Activated T-helper 17 cell treated with anti-CD3 and anti-CD28 coated beads, Interleukin-2, amount 50 U/mL, for 72 hours (primary cell): ENCODE measurements at places on chromosomes 13 and 19. TPM values are rescaled to one million over a fixed set of nuclear protein-coding genes. Genes with fewer than 3 reads are reported as not detected.

Gene DCLK1
- total RNA-seq: not detected

Gene ZNF665
- total RNA-seq: 1.4 TPM

Gene KLK3
- not detected for total RNA-seq

Gene PRR12
- total RNA-seq: 27.8 TPM

Gene GAMT
- total RNA-seq: 4.9 TPM

Gene ZNF260
- 3.5 TPM for total RNA-seq

Gene ZNF540
- total RNA-seq: 2.1 TPM

Gene VSTM1
- not detected for total RNA-seq

Gene C19orf33
- 0.87 TPM for total RNA-seq

Gene GPR183
- total RNA-seq: 95.1 TPM

Gene NUFIP1
- 8.4 TPM for total RNA-seq

Gene ICAM5
- 0.71 TPM for total RNA-seq

Gene SIGLEC8
- total RNA-seq: not detected

Gene FSTL3
- 7.0 TPM for total RNA-seq

Gene ZNF584
- total RNA-seq: 9.8 TPM

Gene ZFR2
- total RNA-seq: 0.28 TPM

Gene IL4I1
- 177 TPM for total RNA-seq

Gene C5AR2
- total RNA-seq: 0.19 TPM

Gene KLK2
- not detected for total RNA-seq

Gene TUBA3C
- not detected for total RNA-seq

Gene DCT
- 0.29 TPM for total RNA-seq

Gene SIAH3
- total RNA-seq: 0.06 TPM

Gene ZFP82
- 7.4 TPM for total RNA-seq

Gene GRK1
- total RNA-seq: 0.64 TPM

Gene METTL21C
- total RNA-seq: not detected

Gene STOML3
- total RNA-seq: not detected

Gene ADAMTSL5
- 3.0 TPM for total RNA-seq

Gene TJP3
- 8.6 TPM for total RNA-seq

Gene ETV2
- 0.99 TPM for total RNA-seq

Gene SLITRK5
- not detected for total RNA-seq

Gene ZSCAN22
- total RNA-seq: 4.3 TPM

Gene MAP3K10
- total RNA-seq: 12.9 TPM

Gene ZNF235
- 3.6 TPM for total RNA-seq

Gene SAMD1
- total RNA-seq: 77.5 TPM

Gene ZNF154
- 0.35 TPM for total RNA-seq

Gene ZNF700
- 12.0 TPM for total RNA-seq

Gene C1QTNF9
- not detected for total RNA-seq

Gene ADGRE3
- not detected for total RNA-seq

Gene SYNE4
- total RNA-seq: 1.5 TPM

Gene PIH1D1
- 194 TPM for total RNA-seq

Gene RFPL4AL1
- not detected for total RNA-seq

Gene INTS6
- total RNA-seq: 54.2 TPM

Gene FFAR3
- 2.3 TPM for total RNA-seq

Gene GPR4
- total RNA-seq: not detected

Gene CYP4F2
- total RNA-seq: not detected

Gene NDUFA7
- total RNA-seq: 42.6 TPM

Gene PCP2
- 3.6 TPM for total RNA-seq

Gene WDR62
- 19.3 TPM for total RNA-seq

Gene TRAPPC6A
- 32.1 TPM for total RNA-seq

Gene INSL3
- total RNA-seq: 8.3 TPM

Gene FGF14
- total RNA-seq: not detected

Gene KDM4B
- total RNA-seq: 33.8 TPM

Gene ARHGAP33
- total RNA-seq: 40.3 TPM

Gene CRX
- not detected for total RNA-seq

Gene FGF21
- not detected for total RNA-seq

Gene TNFAIP8L1
- total RNA-seq: 23.6 TPM

Gene TRAPPC5
- 61.8 TPM for total RNA-seq

Gene CACNG6
- not detected for total RNA-seq

Gene RCBTB2
- 7.7 TPM for total RNA-seq

Gene ZFP36
- 265 TPM for total RNA-seq
